ENCODE measurements at places on chromosomes 7 and 10.

DNA sequence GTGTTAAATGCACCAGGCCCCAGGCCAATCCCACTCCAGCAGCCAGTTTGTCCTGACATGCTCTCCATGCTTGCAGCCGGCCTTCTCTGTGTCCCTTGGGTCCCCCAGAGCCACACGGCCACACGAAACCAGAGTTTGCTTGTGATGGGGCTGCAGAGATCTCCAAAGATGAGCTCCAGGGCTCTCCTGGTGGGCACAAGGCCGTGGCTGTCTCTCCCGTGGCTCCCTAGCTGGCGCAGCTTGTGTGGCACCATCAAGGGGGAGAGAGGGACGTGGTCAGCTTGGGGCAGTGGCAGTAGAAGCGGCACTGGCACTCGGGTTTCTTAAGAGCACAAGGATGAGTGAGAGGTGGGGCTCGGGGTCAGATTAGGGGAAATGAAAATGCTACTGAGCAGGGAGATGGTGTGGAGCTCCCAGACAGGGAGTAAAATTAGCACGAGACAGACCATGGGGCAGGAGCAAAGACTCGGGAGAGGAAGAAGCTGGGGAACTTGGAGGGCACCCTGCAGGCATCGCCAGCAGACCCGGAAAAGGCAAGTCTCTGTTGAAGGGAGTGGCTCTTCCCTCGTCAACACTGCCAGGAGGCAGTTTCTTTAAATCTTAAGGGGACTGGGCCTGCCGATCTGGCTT is 572.5 kb upstream of the FOXK1 start:
- no peak for DNase-seq

DNA sequence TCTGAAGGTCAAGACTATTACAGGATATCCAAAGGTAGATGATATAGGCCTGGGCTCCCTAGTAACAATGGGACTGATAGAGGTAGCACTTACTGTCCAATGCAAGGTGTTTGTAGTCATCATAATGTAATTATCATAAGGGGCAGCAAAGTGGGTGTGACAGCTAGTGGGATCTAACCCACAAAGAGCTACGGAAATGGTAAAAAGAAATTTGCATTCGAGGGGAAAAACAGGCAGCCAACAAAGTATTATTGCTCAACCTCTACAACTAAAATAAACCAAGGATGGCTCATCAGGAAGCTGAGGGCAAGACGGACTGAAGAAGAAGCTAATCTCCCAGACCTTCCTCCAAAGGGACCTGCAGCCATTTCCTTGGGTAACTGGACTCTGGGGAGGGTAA is 211.0 kb downstream of the WDR11 start:
- no peak for DNase-seq

DNA sequence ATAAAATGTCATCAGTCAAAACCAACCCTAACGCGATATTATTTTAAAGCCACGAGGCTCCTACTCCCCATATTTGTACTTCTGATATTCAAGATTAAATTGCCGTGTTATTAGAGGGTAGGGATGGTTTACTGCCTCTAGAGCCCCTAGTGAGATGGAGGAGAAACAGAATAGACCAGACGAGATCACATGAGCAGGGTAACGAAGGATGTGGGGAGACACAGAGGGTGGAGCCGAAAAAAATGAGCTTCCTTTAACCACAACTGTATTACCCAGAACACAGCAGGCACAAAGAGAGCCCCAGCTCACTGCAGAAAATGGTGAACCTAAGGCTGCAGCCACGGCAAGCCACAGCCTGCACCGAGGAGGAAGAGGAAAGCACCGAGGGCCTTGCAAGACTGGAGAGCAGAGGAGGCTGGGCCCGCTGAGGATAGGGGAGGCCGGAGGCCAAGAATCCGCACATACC is 14.3 kb downstream of the ZC3HAV1 start:
- peak; percentile 55 for DNase-seq

DNA sequence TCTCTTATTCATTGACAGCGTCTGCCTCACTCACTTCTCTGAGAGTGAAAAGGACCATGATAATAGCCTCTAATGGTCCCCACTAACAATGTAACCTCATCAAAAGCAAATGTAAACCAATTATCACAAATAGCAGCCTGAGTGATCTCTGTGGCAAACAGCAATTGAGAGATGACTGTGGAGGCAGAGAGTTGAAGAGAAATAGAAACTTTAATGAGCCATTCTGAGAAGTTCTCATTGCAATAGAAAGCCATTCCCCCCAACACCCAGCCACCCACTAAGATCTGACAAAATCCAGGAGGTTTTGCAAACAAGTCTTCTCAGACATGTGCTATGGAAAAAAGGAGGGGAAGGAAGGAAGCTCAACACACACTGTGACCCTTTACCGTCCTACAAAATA is 44.2 kb upstream of the RNF148 start:
- DNase-seq = no peak

- no peak for DNase-seq
Measured at GRCh38 chr7:131489196-131489595, 67.2 kb downstream of the PODXL start.

- peak; percentile 5 for DNase-seq
Measured at GRCh38 chr7:54839575-54840213, 80.7 kb upstream of the SEC61G start.

DNA sequence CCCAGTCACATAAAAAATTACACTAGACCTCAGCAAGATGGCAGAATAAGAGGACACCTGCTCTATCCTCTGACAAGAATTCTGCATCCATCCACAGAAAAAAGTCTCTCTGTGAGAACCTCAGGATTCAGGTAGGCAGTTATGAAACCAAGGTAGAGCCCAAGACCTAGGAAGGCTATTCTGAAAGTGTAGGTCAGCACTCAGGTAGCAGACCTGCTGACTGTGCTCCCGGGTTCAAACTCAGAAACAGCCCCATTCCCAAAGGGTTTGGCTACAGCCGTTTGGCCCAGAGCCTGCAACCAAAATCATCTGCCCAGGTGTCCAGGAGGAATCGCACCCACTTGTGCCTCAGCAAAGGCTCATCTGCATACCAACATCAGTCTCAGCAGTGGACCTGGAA is 37.7 kb downstream of the COA1 start:
- DNase-seq = no peak

DNA sequence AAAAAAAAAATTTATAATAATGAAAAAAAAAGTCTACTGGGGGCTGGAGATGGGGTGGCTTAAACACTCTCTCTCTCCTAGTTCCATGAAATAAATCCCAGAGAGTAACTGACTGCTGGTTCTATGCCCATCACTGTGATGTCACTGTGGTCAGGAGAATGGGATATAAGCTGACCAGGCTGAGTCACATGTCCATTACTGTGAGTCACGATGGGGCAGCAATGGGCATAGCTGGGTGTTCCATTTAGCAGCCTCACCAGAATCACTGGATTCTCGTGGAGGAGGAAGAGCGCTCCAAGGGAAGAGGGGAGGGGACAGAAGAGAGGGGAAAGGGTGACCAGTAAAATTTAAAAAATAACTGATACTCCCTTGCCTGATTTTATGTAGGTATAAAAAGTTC is 37.1 kb downstream of the MASTL start:
- DNase-seq = no peak

DNA sequence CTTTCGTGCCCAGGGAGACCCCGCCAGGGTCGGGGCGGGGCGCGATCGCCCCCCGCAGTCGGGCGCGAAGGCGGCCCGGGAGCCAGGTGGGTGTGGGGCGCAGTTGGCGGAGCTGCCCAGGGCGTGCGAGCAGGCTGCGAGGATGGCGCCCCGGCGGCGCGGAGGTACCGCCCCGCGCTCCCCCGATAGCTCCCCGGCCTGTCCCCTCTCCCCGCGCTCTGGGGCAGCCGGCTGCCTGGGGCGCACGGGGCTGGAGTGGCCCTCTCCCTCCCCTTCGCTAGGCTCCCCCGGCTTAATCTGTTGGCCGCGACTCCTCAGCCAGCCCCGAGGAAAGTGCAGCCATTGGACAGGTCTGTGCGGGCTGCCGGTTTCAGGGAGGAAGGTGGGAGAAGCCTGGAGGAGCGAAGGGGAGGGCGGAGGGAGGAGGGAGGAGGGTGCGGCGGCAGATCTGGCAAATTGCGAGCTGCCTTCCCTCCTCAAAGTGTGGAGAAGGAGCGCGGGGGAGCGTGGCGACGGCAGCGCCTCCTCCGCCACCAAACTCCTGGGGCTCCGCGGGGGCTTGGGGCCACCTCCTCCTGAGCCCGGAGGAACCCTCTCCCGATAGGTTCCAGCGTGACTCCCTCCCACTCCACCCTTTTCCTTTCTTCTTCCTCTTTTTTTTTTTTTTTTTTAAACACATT is 361 bp upstream of the PLXDC2 start:
- DNase-seq = no peak

DNA sequence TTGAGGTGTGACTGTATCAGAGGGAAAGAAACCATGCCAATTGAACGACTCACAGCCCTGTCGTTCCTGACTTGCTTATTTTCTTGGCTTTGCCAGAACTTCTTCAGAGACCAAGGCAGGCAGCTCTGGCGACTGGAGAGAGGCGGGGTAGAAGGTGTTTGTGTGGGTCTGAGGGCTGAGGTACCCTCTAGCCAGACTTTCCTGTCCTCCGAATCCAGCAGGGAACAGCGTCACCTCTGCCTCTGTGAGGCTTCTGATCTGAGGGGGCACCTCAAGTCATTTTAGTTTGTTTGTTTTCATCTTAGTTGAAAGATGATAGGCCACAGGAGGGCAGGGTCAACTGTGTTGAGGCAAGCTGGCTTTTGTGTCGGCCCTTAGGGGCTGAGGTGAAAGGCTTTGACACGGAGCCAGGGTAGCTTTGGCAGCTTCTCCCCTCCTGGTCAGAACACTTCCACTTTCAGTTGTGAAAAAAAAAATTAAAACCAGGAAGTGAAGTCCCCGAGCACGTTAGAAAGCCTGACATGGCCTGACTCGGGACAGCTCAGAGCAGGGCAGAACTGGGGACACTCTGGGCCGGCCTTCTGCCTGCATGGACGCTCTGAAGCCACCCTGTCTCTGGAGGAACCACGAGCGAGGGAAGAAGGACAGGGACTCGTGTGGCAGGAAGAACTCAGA is 1.9 kb downstream of the ACSL5 start:
- peak; percentile 14 for DNase-seq

- DNase-seq = no peak
Measured at GRCh38 chr10:248307-248706, 113.1 kb downstream of the ZMYND11 start.

- no peak for DNase-seq
Measured at GRCh38 chr7:151807846-151808245, 69.1 kb downstream of the PRKAG2 start.

DNA sequence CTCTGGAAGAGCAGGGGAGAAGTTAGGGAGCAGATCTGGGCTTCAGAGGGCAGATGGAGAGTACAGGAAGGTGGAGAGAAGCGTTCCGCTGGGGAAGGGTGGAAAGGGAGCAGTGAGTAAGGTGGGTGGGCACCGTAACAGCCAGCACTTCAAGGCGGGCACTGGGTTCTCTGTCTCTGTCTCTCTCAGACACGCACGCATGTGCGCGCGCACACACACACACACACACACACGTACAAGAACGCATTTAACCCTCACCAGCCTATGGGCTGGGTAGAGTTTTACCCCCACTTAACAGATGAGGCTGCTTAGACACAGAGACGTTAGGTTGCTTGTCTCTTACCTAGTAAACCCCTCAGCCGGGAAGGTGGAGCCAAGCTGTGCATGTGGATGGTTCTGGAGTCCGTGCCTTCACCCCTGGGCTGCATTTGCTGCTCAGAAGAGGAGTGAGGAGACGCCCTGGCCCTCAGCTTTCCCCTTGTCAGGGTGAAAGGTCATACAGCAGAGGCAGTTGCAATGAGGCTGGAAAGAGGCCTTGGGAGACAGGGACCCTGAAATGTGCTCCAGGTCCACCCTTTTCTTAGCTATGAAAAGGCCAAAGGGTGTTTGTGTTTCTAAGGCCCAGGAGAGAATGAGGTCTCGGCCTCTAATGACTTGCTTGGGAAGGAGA is 16.0 kb downstream of the ADCYAP1R1 start:
- no peak for DNase-seq

DNA sequence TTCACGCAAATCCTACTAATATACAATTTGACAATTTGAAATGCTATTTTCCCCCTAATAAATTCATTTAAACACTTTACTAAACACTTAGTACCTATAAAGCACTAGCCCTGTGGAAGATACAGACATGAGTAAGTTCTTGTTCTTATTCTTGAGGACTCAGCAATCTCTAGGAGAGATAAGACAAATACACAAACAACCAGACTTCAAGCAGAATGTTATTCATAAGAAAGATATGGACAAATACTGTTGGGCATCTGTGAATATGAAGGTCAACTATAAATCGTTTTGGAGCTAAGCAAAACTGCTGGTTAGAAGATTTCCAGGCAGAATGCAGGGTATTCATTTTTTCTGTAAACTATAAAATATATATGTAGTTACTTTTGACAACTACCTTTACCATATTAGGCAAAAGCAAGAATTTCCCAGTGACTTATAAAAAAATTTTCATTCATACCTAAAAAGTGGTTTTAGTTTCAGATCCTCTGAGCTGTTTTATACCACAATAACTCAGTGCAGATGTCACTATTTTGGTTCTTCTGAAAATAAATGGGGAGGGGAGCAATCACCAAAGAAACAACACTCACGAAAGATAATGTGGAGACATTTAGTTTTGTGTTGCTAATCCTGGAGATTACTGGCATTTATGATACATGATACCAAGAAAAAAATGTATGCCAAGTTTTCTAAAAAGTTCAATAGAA is 3.8 kb downstream of the VPS41 start:
- DNase-seq = no peak

DNA sequence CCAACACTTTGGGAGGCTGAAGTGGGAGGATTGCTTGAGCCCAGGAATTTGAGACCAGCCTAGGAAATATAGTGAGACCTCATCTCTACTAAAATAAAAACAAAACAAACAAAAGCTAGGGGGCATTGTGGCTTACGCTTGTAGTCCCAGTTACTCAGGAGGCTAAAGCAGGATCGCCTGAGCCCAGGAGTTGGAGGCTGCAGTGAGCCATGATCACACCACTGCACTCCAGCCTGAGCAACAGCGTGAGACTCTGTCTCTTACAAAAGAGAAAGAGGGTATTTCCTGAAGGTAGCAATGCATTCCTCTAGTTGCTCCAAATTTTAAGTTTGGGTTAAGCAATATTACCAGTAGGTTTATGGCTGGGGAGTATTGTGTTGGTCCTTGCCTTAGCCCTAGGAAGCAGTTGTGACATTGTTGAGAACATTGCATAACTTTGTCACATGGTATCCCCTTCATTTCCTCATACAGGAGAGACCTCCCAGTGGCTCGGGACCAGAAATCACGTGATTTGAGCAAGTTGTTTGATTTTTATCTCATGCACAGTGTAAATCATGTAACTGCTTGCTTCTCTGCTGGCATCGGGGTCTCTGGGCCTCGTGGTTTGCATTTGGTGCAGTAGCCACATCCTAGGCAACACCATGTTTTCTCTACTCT is 23.3 kb upstream of the SMARCD3 start:
- no peak for DNase-seq

GRCh38 chr10:112461029-112461887 is 14.2 kb downstream of the VTI1A start:
- peak; percentile 32 for DNase-seq

DNA sequence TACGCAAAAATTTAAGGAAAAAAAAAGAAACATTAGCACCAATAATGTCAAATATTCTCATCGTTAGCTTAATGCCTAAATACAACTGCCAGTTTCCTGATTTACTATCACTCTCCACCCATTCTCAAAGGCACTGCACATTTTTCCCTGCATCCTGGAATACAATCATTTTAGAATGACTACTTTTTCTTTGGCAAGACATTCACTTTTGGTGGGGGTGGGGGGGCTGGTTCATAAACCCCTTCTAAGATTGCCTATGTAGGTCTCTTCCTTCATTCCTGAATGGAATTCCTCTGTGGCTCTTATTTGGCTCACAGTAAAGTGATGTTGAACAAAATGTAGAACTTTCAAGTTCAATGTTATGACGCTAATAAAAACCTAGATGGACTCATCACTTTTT is 74.3 kb downstream of the RNLS start:
- no peak for DNase-seq

- no peak for DNase-seq
Measured at GRCh38 chr7:95598511-95598910, 2.2 kb upstream of the PDK4 start.

GRCh38 chr7:36064676-36065075 is 88.4 kb upstream of the EEPD1 start:
- DNase-seq = no peak
